ENCODE measurements at places on chromosomes 16 and 17. TPM values are rescaled to one million over a fixed set of nuclear protein-coding genes. Genes with fewer than 3 reads are reported as not detected.

OSBPL7 gene
- polyA plus RNA-seq: 11.0 TPM

PRPF8 gene
- 209 TPM for polyA plus RNA-seq

CBX8 gene
- 0.91 TPM for polyA plus RNA-seq

SYCE1L gene
- polyA plus RNA-seq: 3.9 TPM

- DNase-seq: no peak
- H3K4me1 ChIP-seq: no peaks in the 10 kb centered on the region
- no peak overlapping the region for H3K4me3 ChIP-seq
- H3K27ac ChIP-seq: no peak overlapping the region
- no peaks in the 10 kb centered on the region for H3K36me3 ChIP-seq
These were observed 435.3 kb downstream of the HAPSTR1 start for GRCh38 chr16:9526791-9527190.

GRCh38 chr16:74034862-74035261, 261.8 kb upstream of the PSMD7 start:
- H3K27me3 ChIP-seq: no peaks in the 10 kb centered on the region
- no peaks in the 10 kb centered on the region for H3K4me1 ChIP-seq
- no peak overlapping the region for H3K4me3 ChIP-seq
- H3K36me3 ChIP-seq: no peaks in the 10 kb centered on the region
- H3K27ac ChIP-seq: no peak overlapping the region
- DNase-seq: no peak

DNA sequence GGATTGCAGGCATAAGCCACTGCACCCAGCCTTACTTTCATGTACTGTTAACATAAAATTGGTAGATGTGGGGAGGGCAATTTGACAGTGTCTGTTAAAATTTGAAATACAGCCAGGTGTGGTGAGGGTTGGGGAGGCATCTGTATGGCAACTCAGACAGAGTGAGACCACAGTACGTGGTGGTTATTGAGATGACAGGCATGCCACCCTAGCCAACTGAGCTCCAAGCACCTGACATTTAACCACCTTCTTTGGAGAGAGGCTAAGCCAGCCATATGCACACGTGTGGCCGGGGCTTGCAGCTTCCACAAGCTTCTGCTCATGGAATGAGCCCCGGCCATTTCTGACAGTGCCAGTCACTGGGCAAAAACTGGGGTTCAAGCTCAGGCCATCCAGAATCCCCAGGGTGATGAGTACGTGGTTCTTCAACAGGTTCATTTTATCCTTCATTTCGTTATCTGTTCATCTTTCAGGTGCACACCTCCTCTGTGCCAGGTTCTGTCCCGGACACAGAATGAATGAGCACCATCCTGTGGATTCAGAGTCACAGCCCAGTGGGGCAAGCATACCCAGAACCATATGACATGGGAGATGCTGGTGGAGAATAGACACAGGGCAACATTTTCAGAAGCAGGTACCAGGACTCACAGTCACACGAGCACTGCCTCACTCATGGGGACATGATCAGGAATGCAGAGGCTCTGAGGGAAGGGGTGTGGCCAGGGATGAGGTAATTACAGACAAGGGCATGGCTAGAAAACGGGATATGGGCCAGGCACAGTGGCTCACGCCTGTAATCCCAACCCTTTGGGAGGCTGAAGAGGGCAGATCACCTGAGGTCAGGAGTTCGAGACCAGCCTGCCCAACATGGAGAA, 36.2 kb downstream of the C16orf82 start:
- no peak overlapping the region for H3K4me3 ChIP-seq
- no peaks in the 10 kb centered on the region for H3K27me3 ChIP-seq
- no peaks in the 10 kb centered on the region for H3K4me1 ChIP-seq
- DNase-seq: no peak
- no peaks in the 10 kb centered on the region for H3K36me3 ChIP-seq

DNA sequence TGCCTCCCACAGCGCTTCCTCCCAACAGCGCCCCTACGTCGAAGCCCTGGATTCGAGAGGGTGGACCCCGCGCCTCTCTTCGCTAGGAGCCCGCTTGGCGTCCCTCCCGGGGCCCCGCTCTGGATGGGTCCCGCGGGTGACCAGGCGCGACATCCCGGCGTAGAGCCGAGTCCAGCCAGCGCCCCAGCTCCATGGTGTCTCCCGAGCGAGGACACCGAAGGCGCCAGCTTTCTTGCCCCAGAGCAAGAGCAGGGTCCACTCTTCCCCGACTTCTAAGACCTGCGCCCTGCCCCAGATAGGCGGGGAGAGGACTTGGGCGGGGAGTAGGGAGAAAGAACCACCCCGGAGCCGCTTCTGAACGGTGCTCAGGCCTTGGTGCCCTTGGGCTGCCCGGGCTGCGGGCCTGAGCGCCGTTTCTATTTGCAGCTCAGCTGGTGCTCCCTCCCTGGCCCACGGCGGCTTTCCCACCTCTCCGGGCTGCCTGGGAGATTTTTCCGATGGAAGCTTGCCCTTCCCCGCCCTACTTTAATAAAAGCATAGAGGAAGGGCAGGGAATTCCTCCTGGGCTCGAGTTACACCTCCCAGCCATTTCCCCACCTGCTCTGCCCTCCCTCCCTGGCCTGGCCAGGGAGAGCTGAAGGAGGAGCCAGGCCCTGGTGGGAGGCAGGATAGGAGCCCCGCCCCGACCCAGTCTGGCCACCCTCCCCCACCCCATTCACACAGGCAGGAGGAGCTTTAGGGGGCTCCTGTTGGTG, 1.8 kb downstream of the MMP15 start:
- no peaks in the 10 kb centered on the region for H3K27me3 ChIP-seq
- no peak overlapping the region for H3K4me3 ChIP-seq
- H3K36me3 ChIP-seq: no peaks in the 10 kb centered on the region
- no peak for DNase-seq
- H3K4me1 ChIP-seq: peaks cover 10% of the 10 kb centered on the region

GRCh38 chr17:32516940-32517701, 30.3 kb downstream of the CDK5R1 start:
- no peak overlapping the region for H3K4me3 ChIP-seq
- no peaks in the 10 kb centered on the region for H3K36me3 ChIP-seq
- H3K4me1 ChIP-seq: peaks cover 56% of the 10 kb centered on the region
- H3K27me3 ChIP-seq: no peaks in the 10 kb centered on the region
- DNase-seq: no peak

DNA sequence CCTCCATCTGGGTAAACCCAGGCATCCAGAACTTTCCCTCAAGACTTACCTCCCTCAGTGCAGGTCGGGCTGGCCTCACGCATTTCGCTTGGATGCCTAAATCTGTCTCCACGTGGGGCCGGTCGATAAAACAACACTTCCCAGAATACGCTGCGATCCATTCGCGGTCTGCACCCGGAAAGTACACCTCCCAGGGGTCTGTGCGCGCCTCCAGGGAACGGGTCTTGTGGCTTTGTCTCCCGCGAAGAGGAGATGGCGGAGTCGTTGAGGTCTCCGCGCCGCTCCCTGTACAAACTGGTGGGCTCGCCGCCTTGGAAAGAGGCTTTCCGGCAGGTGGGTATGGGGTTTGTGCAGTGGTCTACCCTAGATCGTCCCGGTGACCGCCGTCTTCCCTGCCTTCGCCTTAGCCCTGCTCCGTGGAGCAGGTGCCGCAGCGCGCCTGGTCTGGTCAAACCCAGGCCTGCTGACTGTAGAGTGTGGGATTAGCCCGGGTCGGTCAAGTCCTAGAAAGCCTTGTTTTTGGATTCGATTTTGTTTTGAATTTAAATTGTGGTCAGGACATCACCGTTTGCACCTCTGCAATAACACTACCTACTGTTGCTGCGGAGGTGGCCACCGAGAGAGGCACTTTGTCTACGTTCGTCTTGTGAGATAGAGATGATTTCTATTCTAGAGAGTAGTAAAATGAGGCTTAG, at the start of gene RPAIN:
Gene RPAIN, plus strand, starts transcription at position 224 of the 695 bp plus-strand sequence. Its CDS starts 29 bp downstream, at position 253.
- H3K27me3 ChIP-seq: no peaks in the 10 kb centered on the region
- H3K4me3 ChIP-seq: peak within 1 kb of the TSS; percentile 96
- H3K4me1 ChIP-seq: peaks cover 41% of the 10 kb centered on the region
- peaks cover 28% of the 10 kb centered on the region for H3K36me3 ChIP-seq
- peak within 1 kb of the TSS; percentile 95 for H3K27ac ChIP-seq

DNA sequence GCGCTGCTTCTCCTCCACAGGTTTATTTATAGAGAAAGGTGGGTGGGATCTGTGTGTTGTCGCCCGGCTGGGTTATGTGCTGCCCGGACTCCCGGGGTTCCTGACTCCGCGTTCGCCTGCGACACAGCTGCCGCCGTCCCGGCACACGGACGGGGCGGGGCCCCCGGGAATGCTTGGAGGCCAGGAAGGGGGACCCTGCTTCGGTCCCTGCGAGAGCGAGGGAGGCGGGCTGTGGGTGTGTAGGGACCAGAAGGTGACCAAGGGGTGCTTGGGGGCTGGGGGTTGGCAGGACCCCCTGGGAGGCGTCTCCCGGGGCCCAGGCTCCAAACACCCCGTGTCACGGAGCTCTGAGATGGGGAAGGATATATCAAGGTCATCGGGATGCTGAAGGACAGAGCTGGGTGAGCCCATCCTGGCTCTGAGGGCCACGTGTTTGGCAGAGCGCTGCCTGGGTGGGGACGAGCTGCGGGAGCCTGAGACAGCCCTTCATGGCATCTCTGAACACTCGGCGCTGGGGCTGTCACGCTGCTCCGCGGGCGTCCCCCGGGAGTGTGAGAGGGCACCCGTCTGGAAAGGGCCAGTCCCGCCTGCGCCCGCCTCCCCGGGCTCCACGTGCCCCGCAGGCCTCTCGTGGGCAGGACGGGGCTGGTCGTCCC, 4.2 kb downstream of the CACNA1H start:
- H3K36me3 ChIP-seq: no peaks in the 10 kb centered on the region
- peaks cover 10% of the 10 kb centered on the region for H3K27me3 ChIP-seq
